T-helper 17 cell (primary cell): ENCODE measurements at places on chromosomes 7 and 10.

- no peak for DNase-seq
Measured at GRCh38 chr7:38292442-38292841, 19.0 kb upstream of the TARP start.

DNA sequence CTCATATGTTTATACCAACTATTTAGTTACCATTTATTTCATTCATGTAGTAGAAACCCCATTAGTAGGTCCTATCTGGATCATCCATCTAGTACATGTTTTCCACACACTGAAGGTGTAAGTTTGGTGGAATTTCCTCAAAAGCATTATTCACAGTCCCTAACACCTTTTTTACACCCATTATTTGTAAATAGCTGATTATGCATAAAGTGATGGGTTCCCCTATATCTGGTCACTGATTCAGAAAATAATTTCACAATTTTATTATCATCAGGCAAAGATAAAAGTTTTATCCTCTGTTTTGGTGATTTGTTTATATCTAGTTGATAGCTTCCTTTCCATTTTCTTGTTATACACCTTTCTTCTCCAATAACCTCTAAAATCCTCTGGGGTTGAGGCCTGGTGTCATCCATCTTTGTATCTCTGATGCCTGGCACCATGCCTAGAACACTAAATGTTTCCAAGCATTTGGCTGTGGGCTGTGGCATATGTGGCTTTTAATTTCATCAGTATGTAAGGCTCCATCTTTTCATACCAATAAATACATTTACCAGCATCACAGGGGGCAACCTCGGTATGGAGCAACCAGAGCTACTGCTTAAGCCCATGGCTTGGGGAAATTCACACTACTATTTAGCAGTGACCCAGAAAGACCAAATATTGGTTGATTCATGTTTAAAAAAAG is 1089.5 kb upstream of the LRRN3 start:
- no peak for DNase-seq

GRCh38 chr10:101145750-101146391 is 14.8 kb downstream of the TLX1 start:
- no peak for DNase-seq

GRCh38 chr7:131627735-131628190 is 71.3 kb upstream of the PODXL start:
- no peak for DNase-seq

DNA sequence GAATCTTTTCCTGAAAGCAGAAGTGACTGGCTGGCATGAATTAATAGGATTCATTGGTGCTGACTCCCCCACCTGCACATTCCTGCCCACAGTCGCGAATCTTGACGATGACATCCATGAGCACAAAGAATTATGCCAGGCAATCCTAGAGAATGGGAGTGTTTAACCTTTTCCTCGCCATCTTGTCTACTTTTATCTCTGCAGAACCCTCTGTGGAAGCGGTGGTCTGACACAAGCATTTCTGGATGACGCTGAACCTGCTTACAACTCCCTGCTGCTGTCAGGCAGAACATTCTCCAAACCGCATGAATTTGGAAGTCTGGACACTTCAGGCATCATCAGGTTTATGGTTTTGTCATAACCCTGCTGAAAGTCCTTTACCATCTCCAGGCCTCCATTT is 36.5 kb downstream of the KLF6 start:
- DNase-seq, result no peak

DNA sequence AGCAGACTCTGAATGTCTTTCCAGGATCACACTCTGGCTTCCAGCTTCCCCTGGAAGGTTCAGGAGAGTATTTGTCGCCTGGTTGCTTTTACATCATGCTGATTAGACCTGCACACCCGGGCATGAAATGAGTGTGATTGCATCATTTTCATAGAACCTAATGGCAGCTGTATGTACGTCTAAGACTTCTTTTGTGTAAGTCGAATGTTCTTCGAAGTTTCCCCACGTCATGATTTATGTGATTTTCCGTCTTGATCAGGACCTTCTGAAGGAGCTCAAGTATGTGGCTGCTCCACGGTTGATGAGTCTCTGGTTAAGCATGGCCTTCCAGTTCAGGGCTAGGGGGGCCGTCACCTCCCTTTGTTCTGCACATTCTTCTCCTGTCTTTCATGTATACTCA is 4.5 kb downstream of the EIF4H start:
- DNase-seq, result no peak

GRCh38 chr10:6543431-6544005 is 36.6 kb downstream of the PRKCQ start:
- DNase-seq, result no peak
